Stimulated activated CD4-positive, alpha-beta T cell treated with anti-CD3 and anti-CD28 coated beads, Interleukin-12 subunit alpha, Interleukin-12 subunit beta, amount 100 ng/mL, for 24 hours (primary cell): ENCODE measurements at places on chromosomes 4 and X.

DNA sequence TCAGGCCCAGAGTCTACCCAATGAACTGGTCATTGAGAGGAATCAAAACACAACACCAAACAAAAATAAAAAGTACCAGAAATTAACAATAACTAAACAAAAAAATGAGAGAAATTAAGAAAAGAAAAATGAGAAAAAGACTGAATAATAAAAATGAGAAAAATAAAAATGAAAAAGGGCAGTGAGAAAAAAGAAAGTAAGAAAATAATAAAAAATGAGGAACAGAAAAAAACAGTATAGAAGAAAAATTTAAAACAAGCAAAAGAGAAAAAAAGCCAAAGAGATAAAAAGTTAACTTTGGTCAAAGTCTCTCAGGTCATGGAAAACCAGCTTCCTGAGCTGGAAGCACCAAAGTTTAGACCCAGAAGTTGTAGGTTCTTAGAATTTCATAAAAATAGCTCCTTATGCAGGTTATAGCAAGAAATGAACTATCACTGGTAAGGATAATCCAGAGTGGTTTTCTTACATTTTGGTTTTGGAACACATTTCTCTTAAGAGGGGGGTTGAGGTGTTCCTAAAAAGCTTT is 51.0 kb upstream of the WDR17 start:
- DNase-seq = no peak

DNA sequence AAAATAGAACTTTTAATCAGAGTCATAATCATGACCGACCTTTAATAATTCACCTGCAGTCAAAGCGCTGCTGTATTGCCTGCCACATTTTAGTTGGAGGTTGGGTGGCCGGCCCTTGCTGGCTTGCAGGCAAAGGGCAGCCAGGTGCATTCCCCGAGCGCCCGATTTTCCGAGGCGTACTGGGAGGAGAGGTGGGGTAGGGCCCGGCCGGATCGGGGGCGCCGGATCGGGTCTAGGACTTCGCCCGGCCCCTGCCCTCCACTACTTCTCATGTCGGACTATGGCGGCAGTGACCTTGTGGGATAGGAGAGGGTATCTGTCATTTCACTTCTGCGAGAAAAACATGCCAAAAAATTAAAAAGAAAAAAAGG is 2.5 kb upstream of the RS1 start:
- no peak for DNase-seq

DNA sequence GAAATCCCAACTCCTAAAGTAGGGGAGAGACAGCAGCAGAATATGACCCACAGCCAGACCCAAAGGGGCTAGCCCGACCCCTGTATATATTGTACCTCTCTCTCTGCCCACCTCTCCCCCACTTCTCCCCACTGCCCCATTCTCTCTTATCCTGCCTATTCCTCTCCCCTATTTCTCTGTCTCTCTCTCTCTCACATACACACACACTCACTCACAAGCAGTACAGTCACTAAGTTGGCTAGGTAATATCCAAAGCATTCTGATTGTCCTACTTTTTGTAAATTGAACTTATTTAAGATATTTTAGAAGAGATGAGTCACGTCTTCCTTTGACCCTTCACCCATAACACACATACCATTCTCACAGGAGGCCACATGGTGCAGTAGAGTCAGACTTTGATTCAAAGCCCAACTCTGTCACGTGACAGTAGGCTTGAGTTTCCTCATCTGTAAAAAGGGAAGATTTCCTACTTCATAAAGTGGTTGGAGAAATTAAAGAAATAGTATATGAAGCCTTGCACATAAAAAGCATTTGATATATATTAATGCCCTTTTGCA is 29.5 kb downstream of the SRPX2 start:
- DNase-seq = no peak

DNA sequence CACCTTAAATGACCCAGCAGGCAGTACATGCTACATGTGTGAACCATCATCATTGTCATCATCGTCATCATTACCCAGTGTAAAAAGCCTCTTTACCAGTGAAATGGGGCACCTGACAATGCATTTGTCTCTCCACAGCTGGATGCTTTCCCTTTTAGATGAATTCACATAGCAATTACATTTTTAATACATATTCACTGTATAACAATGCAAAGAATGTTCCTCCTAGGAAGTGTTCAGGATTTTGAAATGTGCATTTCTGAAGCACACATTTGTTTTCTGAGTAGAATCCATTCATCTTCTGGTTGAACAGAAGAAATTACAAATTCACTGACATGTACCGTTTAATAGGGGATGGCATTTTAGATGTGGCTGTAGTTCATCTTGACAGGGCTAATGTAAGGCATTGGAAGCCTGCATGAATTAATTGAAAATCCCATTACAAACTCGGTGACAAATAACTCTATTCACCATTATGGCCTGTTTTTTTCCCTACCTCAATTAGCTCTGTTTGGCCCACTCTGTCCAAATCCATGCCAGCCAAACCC is 111.1 kb downstream of the SH3RF1 start:
- no peak for DNase-seq

- no peak for DNase-seq
These were observed 128.8 kb upstream of the GPC4 start for GRCh38 chrX:133544115-133544514.

DNA sequence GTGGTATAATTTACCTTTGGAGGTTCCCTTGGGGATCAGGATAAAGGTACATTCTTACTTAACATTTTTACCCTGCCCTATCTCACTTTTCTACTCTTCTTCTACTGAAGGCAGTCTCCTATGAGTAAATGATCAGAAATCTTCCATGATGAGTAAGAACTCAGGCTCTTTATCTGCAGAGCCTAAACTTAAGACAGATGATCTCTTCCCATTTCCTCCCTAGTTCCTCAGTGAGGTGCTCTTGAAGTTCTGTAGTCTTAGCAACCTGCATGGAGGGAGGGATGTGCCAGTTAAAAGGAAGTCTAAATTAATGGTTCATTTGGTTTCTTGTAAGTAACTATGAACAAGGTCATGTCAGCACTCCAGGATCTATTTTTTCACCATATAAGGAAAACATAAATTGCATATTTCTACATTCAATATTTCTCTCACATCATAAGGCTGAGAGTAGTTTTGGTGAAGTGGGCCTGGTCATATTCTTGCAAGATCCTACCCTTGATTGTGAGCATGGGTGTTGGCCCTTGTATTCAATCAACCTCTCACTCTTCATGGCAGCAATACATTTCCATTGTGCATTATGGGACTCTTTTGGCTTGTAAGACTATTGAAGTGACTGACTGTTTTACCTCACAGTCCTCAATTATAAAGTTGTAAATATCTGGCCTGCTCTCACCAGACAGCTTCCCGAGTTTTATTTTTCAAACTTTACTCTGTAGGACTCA is 295.5 kb downstream of the SLC7A11 start:
- no peak for DNase-seq

- DNase-seq = no peak
These were observed 45.3 kb upstream of the ATXN3L start for GRCh38 chrX:13365161-13365560.

DNA sequence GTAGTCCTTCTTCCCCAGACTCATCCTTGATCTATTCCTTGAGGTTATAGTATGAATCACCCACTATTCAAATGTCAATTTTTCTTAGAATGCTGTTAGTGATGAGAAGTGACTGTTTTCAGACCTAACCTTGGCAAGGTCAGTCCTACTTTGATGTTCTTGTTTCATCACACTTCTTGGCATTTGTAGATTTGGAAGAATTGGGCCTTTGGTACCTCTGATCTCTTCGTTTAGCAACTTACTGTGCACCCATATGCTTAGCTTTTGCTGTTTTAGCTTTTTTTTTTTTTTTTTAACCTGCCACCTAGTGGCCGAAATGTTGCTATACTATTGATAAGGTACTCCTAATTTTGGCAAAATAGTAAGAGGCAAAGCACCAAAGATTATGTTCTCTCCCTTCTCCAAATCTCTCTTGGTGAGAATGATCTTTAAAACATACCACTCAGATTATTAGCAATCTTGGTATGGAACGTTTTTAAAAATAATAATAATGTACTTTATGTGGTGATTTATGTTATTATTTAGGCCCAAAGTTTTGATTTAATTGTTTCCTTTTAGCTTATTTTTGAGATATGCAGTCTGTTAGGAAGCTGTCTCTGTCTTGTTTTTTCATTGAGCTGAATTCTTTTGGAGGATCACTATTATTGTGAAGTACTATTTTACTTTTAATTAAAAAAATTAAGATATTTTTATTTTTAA is 16.6 kb downstream of the DCK start:
- DNase-seq = no peak

DNA sequence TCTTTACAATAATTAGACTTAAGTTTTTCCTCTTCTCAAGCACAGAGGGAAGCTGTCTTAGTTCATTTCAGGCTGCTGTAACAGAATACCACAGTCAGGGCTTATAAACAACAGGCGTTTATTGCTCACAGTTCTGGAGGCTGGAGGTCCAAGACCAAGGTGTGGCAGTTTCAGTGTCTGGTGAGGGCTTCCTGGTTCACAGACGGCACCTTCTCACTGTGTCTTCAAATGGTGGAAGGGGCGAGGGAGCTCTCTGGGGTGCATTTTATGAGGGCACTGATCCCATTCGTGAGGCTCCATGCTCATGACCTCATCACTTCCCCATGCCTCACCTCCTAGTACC is 115.7 kb upstream of the MXRA5 start:
- no peak for DNase-seq

- no peak for DNase-seq
These were observed 273.3 kb downstream of the DKK2 start for GRCh38 chr4:106762666-106763443.

- DNase-seq = no peak
These were observed 70.7 kb upstream of the NFKB1 start for GRCh38 chr4:102430461-102430910.
